ENCODE measurements at places on chromosomes 16 and 17.

DNA sequence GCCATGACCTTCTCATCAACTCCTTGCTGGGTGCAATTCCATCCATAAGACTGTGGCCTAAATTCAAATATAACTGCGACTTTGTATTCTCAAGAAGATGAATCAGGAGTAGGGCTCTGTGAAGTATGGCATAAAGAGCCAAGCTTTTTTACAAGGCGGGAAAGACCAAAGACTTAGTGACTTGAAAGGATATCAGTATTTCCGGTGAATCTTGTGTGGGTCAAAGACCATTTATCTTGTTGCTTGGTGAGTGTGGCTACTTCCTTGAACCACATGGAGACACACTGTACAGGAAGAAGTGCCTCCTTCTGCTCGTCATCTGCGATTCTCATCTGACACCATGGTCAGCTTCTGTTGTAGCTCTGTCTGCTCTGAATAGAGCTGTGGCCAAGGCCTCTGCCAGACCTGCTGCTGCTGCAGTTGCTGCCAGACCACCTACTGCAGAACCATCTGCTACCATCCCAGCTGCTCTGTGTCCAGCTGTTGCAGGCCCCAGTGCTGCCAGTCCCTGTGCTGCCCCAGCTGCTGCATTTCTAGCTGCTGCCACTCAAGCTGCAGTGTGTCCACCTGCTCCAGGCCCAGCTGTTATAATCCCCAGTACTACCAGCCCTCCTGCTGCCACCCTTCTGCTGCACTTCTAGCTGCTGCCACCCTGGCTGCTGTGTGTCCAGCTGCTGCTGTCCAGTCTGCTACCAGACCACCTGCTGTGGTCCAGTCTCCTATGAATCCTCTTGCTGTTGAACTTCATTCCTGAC is 6.1 kb upstream of the KRTAP2-4 start:
- no peak for DNase-seq

DNA sequence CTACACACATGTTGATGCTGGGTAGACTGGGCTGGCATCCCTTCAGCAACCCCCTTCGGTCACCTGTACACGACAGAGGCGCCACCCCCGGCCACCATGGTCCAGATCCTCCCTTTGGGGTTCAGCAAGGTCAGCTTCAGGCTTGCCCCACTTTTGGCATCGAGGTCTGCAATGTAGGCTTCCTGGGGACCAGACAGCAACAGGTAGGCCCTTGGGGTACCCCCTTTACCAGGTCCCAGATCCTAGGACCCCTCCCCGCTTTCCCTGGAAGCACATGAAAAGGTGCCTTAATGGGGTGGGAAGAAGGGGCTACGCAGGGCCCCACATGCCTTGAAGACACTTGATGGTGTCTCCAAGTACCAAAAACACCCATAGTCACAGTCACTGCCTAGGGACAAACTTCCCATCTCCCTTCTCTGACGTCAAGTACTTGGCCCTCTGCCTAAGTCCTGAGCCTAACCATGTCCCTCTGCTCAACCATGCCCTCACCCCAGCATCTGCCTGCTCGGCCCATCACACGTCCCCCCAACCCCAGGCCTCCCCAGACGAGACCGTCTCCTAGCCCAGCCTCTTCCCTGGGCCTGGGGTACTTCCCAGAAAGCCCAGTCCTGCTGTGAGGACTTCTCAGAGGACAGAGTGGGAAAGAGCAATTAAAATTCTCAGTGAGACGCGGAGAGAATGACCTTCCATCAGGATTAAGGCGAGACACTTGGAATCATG is 12.1 kb downstream of the ACLY start:
- DNase-seq, result no peak

DNA sequence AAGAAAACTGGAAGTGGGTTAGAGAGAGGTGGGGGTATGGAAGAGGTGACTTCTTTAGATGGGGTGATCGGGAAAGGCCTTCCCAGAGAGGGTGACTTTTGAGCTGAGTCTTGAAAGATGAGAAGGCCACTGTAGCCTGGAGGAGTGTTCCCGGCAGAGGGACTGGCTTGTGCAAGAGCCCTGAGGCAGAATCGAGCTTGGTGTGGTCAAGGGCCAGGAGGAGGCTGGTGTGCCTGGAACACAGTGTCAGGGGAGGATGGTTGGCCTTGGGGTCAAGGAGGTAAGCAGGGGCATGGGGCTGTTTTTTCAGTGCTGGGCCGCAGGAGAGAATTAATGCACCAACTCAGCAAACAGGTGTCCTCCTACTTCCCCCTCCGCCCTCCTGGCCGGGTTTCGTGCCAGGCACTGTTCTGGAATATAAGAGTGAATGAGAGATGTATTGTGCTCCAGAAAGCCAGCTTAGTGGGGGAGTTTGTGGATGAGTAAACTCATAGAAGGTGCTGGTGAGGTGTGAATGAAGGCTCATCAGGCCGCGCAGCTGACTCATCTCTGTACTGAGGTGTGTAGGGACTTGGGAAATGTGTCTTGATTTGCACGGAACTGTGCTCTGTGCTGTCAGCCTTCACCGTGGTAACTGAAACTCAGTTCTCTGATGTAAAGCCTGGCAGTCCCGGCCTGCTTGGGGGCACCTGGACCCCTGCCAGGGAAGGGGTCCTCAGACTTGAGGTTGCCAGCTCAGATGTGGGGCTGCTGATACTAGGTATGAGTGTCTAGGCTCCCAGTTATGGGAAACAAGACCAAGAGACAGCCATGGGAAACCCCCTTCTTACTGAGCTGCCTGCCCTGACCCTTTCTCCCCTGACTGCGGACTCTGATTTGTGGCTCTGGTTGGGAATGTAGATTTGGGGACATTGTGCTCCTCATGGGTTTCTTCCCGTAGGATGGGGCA is 15.3 kb downstream of the KSR1 start:
- DNase-seq, result peak; percentile 75

DNA sequence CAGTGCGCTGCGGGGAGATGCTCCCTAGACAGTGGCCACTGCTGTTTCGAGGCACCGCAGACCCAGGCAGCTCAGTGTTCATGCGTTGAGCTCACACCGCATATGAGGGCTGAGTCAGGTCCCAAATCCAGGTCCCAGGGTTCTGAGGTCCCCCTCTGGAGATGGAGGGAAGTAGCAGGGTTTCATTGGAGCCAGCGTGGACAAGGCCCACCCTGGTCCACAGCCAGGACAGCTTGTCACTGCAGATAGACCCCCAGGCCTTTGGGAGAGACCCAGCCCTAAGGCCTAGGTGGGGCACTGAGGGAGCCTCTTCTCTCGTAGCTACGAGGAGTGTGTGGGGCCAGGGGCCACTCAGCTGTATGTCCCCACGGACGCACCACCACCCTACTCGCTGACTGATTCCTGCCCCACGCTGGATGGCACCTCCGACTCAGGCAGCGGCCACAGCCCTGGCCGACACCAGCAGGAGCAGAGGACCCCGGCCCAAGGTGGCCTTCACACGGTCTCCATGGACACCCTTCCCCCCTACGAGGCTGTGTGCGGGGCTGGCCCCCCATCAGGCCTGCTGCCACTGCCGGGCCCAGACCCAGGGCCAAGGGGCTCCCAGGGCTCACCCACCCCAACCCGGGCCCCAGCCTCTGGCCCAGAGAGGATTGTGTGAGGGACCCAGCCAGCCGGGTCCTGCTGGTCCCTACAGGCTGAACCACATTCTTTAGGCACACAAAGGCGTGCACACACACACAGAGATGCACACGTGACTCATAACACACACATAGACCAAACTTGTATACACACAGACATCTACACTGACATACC is 53.4 kb downstream of the BEAN1 start:
- no peak for DNase-seq

GRCh38 chr17:79027274-79027924 is 3.4 kb downstream of the C1QTNF1 start:
- no peak for DNase-seq

- no peak for DNase-seq
These were observed 70.0 kb downstream of the HS3ST3A1 start for GRCh38 chr17:13531721-13532120.

DNA sequence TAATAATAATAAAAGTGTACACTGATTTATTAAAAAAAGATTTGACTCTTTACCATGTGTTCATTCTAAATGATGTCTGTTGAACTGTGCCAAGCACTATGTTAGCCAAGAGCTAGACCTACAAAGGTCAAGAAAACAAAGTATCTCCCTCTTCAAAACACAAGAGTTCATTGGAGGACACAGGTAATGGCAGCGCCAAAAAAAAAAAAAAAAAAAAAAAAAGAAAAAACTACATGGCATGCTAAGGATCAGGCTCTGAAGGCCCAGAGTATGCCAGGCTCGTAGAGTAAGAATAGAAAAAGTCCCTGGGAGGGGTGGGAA is 35.2 kb downstream of the CYTH1 start:
- DNase-seq, result no peak

Measured in stimulated activated CD8-positive, alpha-beta memory T cell treated with anti-CD3 and anti-CD28 coated beads, Interleukin-7, amount 100 ng/mL, for 4 hours (primary cell).